H1 (cell line): ENCODE measurements at places on chromosomes 7 and 10.

DNA sequence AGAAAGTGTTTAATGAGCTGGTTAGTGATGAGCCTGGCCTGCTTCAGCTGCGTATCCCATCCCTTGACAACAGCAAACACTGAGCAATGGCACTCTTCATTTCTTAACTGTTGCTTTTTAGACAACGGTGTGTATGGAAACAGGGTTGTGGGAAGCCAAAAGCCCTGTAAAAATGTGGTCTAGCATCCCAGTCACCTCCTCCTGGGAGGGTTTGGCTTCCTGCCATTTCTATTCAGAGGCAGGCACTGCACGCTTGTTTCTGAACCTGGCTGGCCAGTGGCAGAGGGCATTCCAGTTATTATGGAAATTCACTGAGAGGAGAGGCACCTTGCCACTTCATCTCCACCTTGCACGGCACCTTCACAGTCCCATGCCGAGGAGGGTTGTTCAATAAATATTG is 123.0 kb upstream of the ADARB2 start:
- no peaks in the 10 kb centered on the region for H3K4me1 ChIP-seq
- H3K27ac ChIP-seq: no peak overlapping the region
- no peaks in the 10 kb centered on the region for H3K36me3 ChIP-seq
- DNase-seq: no peak
- H3K27me3 ChIP-seq: no peaks in the 10 kb centered on the region
- H3K4me3 ChIP-seq: no peak overlapping the region

DNA sequence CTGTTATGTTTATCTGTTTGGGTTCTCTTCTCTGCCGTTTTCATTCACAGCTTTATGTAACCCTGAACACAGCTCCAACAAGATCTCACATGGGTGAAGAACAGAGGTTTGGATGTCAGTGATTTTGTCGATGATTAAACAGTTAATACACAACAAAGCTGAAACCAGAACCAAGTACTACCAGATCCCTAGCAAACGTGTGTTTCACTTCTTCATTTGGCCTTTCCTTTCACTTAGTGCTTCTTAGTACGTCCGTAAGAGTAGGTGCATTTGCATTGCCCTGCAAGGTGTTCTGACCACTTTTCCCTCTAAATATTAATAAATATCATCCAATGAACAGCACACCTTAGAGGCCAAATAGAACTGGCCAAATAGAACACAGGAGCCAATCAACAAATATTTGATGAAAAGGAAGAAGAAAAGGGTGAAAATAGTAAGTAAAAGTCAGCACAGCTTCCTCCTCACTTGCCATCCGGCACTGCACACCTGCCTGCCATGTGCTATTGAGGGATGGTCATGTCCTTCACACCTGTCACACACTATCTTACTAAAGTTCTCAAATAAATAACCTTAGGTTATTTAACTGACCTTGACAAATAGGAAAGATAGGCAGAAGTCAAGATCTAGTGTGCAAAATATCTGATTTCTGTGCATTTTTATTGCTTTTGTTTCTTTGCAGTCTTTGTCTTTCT is 252.6 kb upstream of the ANKRD30A start:
- no peak overlapping the region for H3K4me3 ChIP-seq
- no peak for DNase-seq
- no peak overlapping the region for H3K27ac ChIP-seq
- no peaks in the 10 kb centered on the region for H3K36me3 ChIP-seq
- H3K4me1 ChIP-seq: no peaks in the 10 kb centered on the region

GRCh38 chr7:69428089-69428488 is 170.2 kb upstream of the AUTS2 start:
- no peak for DNase-seq
- no peaks in the 10 kb centered on the region for H3K4me1 ChIP-seq
- H3K27me3 ChIP-seq: peaks cover 4% of the 10 kb centered on the region; the same call in 1 of the 2 replicates
- H3K36me3 ChIP-seq: no peaks in the 10 kb centered on the region

- no peak overlapping the region for H3K4me3 ChIP-seq
- H3K27ac ChIP-seq: no peak overlapping the region
- H3K4me1 ChIP-seq: no peaks in the 10 kb centered on the region
- no peaks in the 10 kb centered on the region for H3K27me3 ChIP-seq
- no peaks in the 10 kb centered on the region for H3K36me3 ChIP-seq
These were observed 921.9 kb downstream of the LRMDA start for GRCh38 chr10:76353237-76353851.

DNA sequence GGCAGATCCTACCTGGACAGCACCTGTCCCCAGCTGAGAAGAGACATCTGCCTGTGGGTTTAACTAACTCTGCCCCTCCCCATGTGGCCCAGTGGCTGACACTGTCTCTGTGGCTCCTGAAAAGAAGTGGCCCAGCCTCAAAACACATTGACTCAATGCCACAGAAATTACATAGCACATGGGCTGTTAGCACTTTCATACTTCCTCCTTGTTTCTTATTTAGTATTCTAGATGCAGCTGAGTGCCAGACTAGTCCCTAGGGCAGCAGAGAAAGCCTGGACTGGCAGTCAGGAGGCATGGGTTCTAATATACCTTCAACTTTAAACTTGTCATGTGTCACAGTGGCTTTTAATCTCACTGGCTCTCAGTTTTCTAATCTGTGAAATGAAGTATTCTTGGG is 171.0 kb downstream of the TRIL start:
- DNase-seq: no peak
- no peak overlapping the region for H3K27ac ChIP-seq
- H3K36me3 ChIP-seq: no peaks in the 10 kb centered on the region
- no peak overlapping the region for H3K4me3 ChIP-seq
- no peaks in the 10 kb centered on the region; the same call in 1 of the 2 replicates for H3K27me3 ChIP-seq

GRCh38 chr10:95289003-95289920 is 1.5 kb downstream of the PDLIM1 start:
- no peak for DNase-seq
- H3K27me3 ChIP-seq: peaks cover 5% of the 10 kb centered on the region; the same call in 1 of the 2 replicates
- no peaks in the 10 kb centered on the region for H3K36me3 ChIP-seq
- H3K4me3 ChIP-seq: peak overlapping the region; percentile 93
- H3K27ac ChIP-seq: no peak overlapping the region

GRCh38 chr10:80442879-80443278 is 11.2 kb upstream of the TSPAN14 start:
- no peak for DNase-seq
- no peak overlapping the region for H3K27ac ChIP-seq
- H3K36me3 ChIP-seq: no peaks in the 10 kb centered on the region
- no peaks in the 10 kb centered on the region for H3K27me3 ChIP-seq
- no peaks in the 10 kb centered on the region for H3K4me1 ChIP-seq

- no peaks in the 10 kb centered on the region for H3K36me3 ChIP-seq
- peak overlapping the region; percentile 14; the same call in 1 of the 2 replicates for H3K27ac ChIP-seq
- H3K4me1 ChIP-seq: no peaks in the 10 kb centered on the region
- DNase-seq: no peak
These were observed 409.9 kb downstream of the GALNT17 start for GRCh38 chr7:71541707-71542353.

DNA sequence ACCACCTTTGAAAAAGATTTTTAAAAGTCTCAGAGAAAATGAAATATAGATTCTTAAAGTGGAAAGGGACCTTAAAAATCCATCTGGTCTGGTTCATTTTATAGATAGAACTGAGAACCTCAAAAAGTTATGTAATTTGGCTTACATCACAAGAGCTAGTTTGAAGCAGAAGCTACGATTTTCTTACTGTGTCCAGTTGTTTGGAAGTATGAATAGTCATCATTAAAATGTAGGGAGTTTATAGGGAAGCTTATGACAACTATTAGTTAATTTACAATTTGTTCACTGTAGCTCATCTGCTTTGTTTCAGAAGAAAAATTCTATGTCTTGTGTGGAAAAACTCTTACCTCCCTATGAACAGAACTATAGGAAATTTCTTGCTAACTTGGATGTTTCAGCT is 26.9 kb downstream of the ZEB1 start:
- H3K27me3 ChIP-seq: no peaks in the 10 kb centered on the region
- H3K4me1 ChIP-seq: no peaks in the 10 kb centered on the region
- no peak for DNase-seq
- no peak overlapping the region for H3K4me3 ChIP-seq

DNA sequence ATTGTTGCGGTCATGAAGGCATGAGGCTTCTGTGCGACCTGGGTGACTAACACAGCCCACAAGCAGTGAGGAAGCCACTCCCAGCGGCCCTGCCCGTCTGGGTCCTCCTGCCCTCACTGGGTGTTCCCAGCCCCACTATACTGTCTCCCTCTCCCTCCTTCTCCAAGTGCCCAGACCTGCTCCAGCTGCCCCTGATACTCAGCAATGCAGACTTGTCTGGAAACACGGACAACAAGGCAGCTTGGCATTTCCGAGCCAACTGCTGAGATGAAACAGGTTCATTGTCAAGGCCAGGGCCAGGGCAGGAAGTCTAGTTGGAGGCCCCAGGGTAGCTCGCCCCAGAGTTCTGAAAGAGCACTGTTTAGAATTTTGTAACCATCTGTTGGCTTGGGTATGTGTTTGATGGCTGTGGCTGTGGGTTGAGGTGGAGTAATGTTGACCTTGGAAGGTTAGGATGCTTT is 95.7 kb downstream of the RBM20 start:
- no peaks in the 10 kb centered on the region for H3K27me3 ChIP-seq
- no peak overlapping the region for H3K27ac ChIP-seq

GRCh38 chr10:59873896-59874295 is 32.5 kb downstream of the CCDC6 start:
- peaks cover 20% of the 10 kb centered on the region for H3K4me1 ChIP-seq
- no peaks in the 10 kb centered on the region for H3K27me3 ChIP-seq
- H3K36me3 ChIP-seq: no peaks in the 10 kb centered on the region
- no peak for DNase-seq
- H3K27ac ChIP-seq: no peak overlapping the region
- H3K4me3 ChIP-seq: no peak overlapping the region

DNA sequence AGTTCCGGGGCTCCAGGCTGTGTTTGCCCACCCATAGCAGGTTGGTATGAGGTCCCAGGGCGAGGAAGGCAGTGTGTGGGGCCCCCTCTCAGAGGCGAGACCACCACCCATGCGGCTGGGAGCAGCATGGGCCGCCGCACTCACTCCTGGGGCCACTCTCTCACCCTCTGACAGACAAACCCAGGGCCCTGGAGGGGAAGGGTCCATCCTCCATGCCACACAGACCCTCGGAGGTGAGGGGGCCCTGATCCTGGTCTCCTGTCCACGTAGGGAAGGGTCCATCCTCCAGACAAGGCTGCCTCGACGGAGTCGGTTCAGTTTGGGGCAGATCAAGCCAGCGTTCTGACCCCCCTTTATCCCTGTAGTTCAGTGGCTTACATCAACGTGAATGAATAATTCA is 230.8 kb downstream of the ELFN1 start:
- no peaks in the 10 kb centered on the region for H3K27me3 ChIP-seq
- no peak for DNase-seq
- H3K4me1 ChIP-seq: no peaks in the 10 kb centered on the region
- H3K27ac ChIP-seq: no peak overlapping the region
- H3K4me3 ChIP-seq: no peak overlapping the region

DNA sequence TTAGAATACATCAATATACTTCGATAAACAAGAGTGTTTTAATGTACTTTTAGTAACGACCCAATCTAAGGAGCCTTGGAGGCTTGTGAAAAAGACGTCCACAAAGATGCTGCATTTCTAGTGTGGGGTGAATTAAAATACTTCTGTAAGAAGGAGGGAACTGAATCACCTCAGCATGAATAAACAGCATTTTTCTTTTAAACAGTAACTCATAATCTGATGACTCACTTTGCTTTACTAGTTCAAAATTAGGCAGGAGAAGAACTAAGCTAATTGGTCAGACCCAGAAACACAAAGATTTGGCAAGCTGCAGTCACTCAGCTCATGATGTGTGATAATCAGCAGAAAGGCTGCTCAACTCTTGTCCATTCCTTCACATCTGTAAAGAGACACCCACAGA is 24.2 kb downstream of the NCOA4 start:
- H3K4me3 ChIP-seq: no peak overlapping the region
- no peak for DNase-seq
- no peaks in the 10 kb centered on the region for H3K27me3 ChIP-seq
- no peak overlapping the region for H3K27ac ChIP-seq
- H3K4me1 ChIP-seq: no peaks in the 10 kb centered on the region

GRCh38 chr10:122487174-122487765 is 25.9 kb downstream of the HTRA1 start:
- no peak for DNase-seq
- H3K36me3 ChIP-seq: no peaks in the 10 kb centered on the region
- H3K4me3 ChIP-seq: no peak overlapping the region
- no peaks in the 10 kb centered on the region for H3K4me1 ChIP-seq
- H3K27me3 ChIP-seq: no peaks in the 10 kb centered on the region

DNA sequence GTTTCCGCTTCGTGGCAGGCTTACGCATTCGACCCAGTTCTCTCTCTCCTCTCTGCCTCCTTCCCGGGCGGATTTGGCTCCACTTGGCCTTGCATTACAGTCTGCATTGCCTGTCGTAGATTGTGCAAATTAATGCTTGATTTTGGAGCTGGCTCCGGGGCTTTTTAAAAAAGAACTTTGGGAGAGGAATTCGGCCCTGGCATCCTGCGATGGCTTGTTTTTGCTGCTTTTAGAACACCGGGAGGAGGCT is 767 bp downstream of the EIF4EBP2 start:
- H3K36me3 ChIP-seq: peaks cover 6% of the 10 kb centered on the region; the same call in 1 of the 2 replicates
- peak overlapping the region; percentile 82 for H3K4me3 ChIP-seq
- H3K27ac ChIP-seq: no peak overlapping the region
- H3K27me3 ChIP-seq: no peaks in the 10 kb centered on the region

DNA sequence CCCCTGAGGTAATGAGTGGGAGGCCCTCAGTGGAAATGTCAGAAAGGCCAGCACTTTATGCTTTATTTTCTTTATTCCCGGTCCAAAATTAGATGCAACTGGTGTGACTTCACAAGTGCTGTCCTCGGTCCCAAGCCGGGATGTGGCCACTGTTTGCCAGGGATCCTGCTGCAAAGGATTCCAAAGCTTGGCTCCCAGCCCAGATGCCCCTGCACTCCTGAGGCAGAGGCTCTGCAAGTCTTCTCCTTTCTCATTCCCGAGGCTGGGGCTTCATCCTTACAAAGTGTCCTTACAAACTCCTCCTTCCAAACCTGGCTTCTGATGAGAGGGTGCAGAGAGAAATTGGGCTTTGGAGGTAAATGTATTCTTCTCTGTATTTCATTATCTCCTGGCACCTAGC is 544.3 kb upstream of the DPP6 start:
- H3K4me1 ChIP-seq: no peaks in the 10 kb centered on the region
- no peak for DNase-seq
- H3K27ac ChIP-seq: no peak overlapping the region
- no peaks in the 10 kb centered on the region for H3K36me3 ChIP-seq
- H3K4me3 ChIP-seq: no peak overlapping the region
- H3K27me3 ChIP-seq: no peaks in the 10 kb centered on the region

DNA sequence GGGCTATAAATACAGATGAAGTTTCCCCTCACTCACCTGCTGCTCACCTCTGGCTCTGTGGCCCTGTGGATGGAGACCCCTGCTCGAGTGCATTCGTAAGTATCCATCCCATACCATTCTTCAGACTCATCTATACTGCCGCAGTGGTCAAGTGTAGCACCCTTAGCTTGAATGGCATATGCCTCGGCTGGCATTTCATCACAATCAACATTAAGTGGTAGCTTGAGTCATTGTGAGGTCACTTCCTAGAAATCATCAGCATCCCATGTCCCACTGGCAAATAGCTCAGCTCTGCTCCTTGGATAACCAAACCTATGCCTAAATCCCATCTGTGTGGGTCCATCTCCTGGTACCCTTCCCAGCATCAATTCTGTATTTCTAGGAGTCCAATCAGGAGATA is 38.2 kb downstream of the MDH2 start:
- H3K27me3 ChIP-seq: no peaks in the 10 kb centered on the region
- DNase-seq: no peak
- H3K4me3 ChIP-seq: no peak overlapping the region
- H3K27ac ChIP-seq: no peak overlapping the region
- no peaks in the 10 kb centered on the region for H3K36me3 ChIP-seq

- no peaks in the 10 kb centered on the region for H3K4me1 ChIP-seq
- no peaks in the 10 kb centered on the region for H3K36me3 ChIP-seq
- H3K4me3 ChIP-seq: no peak overlapping the region
- H3K27ac ChIP-seq: no peak overlapping the region
- H3K27me3 ChIP-seq: no peaks in the 10 kb centered on the region; the same call in 1 of the 2 replicates
- DNase-seq: no peak
These were observed 94.9 kb upstream of the TCF7L2 start for GRCh38 chr10:112855134-112855533.
